SIG-M5 (cell line): ENCODE measurements at places on chromosomes 3 and 15.

GRCh38 chr3:147404000-147404799 lies 2.1 kb downstream of the ZIC4 start:
- no peak for DNase-seq

DNA sequence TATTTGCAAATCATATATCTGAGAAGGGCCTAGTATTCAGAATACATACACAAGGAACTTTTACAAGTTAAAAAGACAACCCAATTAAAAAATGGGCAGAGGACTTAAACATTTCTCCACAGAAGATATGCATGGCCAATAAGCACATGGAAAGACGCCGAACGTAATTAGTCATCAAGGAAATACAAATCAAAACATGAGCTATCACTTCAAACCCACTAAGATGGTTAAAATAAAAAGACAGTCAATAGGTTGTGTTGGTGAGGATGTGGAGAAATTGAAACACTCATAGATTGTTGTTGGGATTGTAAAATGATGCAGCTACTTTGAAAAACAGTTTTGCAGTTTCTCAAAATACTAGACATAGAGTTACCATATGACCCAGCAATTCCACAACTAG lies 61.2 kb upstream of the NEO1 start:
- no peak for DNase-seq

DNA sequence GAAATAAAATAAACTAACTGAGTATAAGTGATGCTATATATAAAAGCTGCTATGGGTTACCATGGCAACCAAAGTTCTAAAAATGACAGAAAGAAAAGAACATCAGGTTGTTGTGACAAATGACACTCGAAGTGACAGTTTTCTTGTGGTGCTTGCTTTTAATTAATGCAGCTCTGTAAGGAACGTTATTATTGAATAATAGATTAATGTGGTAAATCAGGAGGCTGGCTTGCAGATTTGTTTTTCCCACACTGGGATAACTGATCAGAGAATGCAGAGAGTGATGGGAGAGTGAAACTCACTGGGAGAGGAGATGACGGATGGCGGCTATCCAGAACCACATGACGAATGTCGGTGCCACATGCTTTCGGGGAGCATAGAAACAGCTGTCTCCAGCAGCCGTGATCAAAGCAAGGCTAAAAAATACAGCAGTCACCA lies 207.0 kb upstream of the ATP10A start:
- DNase-seq, result no peak

DNA sequence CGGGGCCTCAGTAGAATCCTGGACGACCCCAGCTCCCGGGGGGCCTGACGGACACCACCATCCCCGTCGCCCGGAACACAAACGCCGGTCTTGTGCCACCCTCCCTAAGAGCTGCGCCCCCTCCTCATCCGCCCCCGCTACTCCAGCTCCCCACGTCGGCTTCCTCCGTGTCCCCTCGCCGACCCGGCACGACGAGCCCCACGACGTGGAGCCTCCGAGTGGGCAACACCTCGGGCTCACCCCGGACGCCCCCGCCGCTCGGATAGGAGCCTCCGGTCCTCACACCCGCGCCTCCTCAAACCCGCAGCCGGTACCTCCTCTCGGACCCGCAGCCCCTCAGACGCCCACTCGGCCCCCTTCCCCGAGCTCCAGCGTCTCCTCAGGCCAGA lies 525 bp downstream of the NPTN start:
- DNase-seq, result no peak

DNA sequence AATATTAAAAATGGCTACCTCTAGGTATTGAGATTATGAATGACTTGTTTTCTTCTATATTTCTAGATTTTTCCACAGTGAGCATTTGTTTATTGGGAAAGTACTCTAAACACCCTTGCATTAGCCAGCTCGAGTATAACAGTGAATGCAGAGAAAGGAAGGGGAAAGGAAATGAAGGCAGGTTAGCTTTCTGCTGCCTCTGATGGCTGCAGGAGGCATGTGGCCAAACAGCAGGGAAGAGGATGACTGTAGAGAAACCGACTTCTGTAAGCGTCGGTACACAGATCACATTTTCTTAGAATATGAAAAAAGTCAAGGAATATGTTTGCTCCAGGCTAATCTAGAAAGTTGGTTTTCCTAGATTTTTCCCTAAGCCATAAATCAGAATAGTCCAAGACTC lies 19.8 kb downstream of the GNB5 start:
- no peak for DNase-seq

DNA sequence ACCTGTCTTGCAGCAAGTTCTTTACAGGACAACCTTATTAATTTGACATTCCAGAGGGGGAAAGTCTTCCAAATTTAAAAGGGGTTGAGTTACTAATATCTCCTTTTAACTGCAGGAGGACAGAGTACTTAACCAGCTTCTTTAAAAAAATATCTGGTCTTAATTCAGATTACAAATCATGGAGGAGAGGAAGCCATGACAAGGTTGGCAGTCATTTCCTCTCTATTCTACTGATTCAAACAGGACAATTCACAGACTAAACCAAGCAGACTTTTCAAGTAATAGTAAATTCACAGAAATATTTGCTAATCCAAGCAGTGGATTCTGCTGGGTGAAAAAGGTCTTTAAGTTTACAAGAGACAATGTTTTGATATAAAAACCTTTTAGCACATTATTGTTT lies 185.3 kb downstream of the CFAP20DC start:
- DNase-seq, result no peak

- no peak for DNase-seq
Observed at GRCh38 chr15:63597821-63598220, 634 bp downstream of the FBXL22 start.

- no peak for DNase-seq
Observed at GRCh38 chr15:75327491-75327890, 8.4 kb upstream of the COMMD4 start.

DNA sequence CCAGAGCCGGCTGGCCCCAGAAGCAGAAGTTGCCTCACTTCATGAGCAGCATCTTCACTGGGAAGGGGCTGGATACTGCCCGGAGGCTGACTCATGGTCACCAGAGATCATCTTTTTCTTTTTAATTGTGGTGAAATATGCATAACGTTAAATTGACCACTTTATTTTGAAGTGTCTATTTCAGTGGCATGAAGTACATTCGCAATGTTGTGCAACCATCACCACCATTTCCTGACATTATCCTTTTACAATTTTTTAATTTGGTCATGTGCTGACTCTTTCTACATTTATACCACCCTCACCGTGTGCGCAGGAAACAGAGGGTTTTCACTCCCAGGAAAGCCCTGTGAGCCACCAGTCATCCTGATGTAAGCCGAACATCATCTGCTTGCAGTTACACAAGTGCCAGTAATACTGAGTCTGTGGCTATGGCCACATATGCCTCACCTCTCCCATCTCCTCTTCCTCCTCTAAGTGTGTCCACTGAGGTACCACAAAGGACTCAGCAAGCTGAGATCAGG lies 51.6 kb upstream of the ABHD17C start:
- no peak for DNase-seq

DNA sequence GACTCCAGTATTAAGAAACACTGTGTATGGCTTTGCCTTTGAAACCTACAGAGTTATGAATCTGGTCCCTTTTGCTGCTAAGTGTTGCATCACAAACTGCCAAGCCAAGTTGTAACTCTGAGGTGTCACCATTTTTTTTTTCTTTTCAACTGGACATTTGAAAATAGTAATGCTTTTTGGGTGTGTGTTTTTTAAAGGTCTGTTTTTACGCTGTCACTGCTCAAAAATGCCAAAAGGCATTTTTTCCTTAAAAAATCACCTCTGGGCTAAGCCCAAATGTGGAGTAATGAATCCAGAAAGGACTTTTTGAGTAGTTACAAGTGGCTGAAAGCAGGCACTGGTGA lies 9.5 kb downstream of the SMAD3 start:
- DNase-seq, result no peak

DNA sequence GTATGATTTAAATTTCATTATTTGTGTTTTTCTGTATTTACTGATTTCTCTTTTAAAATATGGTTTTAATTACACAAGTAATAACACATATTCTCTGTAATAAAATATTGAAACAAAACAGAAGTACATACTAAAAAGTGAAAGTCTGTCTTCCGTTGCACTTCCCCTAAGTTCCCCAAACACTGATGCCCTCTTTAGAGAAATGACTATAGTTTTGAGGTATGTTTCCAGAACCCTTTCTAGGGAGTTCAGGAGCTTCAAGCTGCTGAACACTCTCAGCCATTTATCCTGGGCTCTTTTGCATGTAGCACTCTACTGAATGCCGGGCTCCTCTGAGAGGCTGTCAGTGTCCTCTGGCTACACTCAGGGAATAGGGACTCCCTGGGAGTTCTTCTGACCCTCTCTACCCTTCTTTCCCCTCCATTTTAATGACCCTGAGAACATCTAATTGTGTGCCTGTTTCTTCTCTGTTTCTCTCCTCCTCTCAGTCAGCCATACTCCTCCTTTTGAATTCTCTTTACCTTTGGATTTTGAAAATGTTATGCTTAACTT lies 60.4 kb upstream of the KCNAB1 start:
- no peak for DNase-seq

GRCh38 chr15:56732135-56732885 lies 999 bp downstream of the ZNF280D start:
- no peak for DNase-seq

- no peak for DNase-seq
Observed at GRCh38 chr3:17307887-17308286, 423.1 kb downstream of the PLCL2 start.

- DNase-seq, result no peak
Observed at GRCh38 chr15:100601617-100602063, 344 bp downstream of the LINS1 start.

GRCh38 chr15:72562878-72563277 lies 88.7 kb downstream of the ARIH1 start:
- DNase-seq, result no peak

- DNase-seq, result no peak
Observed at GRCh38 chr3:17836919-17837318, 94.5 kb upstream of the TBC1D5 start.

GRCh38 chr15:40085266-40085665 lies 23.4 kb downstream of the BMF start:
- no peak for DNase-seq

DNA sequence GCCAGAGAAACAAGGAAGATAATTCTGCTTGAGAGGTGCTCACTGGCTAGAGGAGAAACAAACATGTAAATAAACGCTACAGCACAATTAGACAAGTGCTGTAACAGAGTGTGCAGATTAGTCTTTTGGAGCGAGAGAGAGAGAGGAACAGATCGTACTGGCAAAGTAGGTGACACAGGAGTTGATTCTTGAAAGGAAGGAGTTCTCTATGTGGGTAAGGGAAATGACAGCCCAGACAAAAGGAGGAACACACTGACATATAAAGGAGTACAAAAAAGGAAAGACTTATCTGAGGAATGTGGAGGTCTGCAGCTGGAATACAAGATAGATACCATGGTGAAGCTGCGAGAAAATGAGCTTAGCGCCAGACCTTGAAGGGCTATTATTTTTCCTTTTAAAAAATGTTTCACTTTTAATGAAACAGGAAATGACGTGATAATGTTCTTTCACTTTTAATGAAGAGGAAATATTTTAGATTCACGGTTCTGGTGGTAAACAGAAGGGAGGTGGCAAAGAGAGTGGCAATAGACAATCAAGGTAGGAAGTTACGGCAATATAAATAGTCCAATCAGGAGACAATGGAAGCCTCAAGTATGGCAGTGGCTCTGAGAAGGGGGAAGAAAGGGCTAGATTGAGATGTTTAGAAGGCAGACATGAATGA lies 202.9 kb downstream of the VPS13C start:
- DNase-seq, result no peak

DNA sequence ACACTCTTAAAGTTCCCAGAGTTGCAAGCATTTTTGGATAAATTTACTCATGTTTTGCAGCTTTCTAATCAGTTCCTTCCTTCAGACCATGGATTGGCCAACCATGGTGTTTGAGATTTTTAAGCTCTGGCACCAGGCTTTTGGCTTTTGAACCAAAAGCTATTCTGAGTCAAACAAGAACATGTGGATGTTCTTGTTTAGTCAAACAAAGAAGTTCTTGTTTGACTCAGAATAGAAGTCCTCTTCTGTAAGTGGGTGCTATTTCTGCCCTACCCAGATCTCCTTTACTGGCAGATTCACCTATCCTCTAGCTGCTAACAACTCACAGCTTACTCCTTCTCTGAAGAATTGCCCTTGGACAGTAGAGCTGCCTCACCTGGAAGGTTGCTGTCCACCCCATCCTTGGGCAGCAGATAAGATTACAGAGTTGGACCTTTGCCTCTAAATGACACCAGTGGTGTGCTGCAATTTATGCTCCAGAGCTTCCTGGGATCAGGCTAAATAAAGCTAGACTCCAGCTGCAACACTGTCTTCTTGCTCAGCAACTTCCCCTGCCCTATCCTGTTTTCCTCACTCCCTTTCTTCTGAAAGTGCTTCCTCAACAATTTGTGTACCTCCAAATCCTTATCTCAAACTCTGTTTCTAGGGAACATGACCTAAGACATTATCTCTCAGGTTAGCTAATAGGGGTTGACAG lies 65.6 kb downstream of the COL6A6 start:
- no peak for DNase-seq

DNA sequence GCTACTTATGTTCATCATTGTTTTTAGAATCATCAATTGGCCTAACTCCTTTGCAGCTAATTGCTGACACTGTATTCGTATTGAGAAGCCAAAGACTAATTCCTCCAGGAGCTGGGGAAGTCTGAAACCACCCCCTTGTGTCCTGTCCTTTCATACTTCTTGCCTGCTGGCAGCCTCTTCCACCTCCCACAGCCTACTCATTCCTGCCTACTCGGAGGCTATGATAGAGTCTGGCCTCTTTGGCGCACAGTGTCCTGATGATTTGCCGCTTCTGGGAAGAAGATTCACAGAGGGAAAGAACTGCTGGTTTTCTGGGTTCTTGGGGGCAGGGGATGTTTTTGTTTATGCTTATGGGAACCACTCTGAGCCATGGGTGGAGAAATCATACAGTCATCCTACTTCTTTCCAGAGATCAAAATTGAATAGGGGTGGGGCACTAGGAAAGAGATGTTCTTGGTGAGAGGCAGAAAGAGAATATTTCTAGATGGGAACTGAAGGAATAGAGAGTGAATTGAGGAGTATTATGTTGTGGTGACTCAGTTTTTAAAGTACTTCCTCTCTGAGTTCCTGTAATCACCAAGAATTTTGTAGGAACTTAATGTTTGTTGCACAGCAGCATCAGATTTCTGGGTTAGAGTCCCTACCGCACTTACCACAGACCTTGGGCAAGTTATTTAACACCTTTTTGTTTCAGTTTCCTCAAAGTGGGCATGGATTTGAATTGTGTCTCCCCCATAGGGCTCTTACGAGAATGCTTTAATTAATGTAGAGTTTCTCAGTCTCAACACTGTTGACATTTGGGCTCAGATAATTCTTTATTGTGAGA lies 22.1 kb upstream of the SCAANT1 start:
- peak; percentile 79 for DNase-seq

- DNase-seq, result no peak
Observed at GRCh38 chr15:32671339-32672325, 30.1 kb downstream of the SCG5 start.

DNA sequence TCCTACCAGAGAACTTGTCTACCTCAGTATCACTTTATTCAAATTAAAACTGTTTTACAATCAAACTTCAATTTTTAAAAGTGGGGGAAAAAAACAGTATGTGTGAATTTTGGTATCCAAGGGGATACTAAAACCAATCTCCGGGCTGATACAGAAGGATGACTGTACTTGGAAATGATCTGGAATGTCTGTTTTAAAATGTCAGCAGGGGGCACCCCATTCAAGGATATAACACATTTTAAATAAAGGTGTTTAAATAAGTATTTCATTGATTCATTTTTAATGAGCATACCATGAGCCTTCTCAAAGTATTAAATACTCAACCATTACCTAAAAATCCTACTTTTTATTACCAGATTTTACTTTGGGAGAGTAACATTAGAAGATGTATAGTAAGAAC lies 67.9 kb downstream of the ULK4 start:
- DNase-seq, result no peak

- no peak for DNase-seq
Observed at GRCh38 chr15:101445562-101446517, 43.7 kb downstream of the PCSK6 start.

GRCh38 chr3:195859061-195859845 lies 47.5 kb upstream of the MUC4 start:
- DNase-seq, result no peak
